ENCODE measurements at places on chromosomes 7 and 10. TPM values are rescaled to one million over a fixed set of nuclear protein-coding genes. Genes with fewer than 3 reads are reported as not detected.

TFR2 gene
- 1.7 TPM for total RNA-seq

BMPER gene
- not detected for total RNA-seq

OR2A5 gene
- total RNA-seq, result not detected

CFAP70 gene
- total RNA-seq, result 0.84 TPM

HOXA3 gene
- 11.3 TPM for total RNA-seq

PHKG1 gene
- 1.7 TPM for total RNA-seq

Data from neural crest cell (in vitro differentiated cells).